ENCODE measurements at places on chromosomes 12 and 14.

GRCh38 chr12:111532751-111533150, 66.4 kb downstream of the ATXN2 start:
- no peak for DNase-seq

DNA sequence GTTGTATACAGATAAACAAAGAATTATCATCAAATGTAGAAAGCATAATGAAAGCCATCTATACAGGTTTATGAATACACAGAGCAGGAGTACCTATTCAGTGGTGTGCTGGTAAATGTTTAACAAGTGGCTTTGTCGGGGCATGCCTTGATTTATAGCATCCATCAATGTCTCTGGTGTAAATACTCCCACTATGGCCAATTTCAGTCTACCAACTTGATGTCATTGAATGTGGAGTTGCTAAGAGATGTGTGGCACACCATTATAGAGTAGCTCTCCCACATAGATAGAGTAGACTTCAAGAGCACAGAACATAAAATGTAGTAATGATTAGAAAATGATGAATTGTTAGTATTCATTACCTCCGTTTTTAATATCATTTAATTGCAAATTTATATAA, 9.3 kb downstream of the GRIP1 start:
- no peak for DNase-seq

DNA sequence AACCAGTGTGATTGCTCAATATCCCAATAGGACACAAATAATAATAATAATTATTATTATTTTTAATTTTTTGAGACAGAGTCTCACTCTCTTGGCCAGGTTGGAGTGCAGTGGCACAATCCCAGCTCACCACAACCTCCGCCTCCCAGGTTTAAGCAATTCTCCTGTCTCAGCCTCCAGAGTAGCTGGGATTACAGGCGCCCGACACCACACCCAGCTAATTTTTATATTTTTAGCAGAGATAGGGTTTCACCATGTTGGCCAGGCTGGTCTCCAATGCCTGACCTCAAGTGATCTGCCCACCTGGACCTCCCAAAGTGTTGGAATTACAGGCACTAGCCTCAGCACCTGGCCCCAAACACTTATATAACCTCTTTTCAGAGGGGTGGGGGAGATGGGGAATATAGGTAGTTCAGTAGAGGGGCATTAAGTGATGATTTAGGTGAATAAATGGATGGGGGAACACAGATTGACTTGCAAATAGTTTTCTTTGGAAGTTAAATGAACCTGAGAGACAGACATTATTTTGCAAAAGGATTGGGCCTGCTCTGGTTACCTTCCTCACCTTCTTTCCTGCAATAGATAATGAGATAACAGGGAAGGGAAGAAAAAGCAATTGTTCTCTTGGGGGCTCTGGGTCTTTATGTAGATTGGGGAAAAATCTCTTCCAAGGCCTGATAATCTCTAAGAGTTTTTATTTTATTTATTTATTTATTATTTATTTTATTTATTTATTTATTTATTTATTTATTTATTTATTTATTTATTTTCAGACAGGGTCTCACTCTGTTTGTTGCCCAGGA, 57.7 kb downstream of the RESF1 start:
- DNase-seq: no peak

DNA sequence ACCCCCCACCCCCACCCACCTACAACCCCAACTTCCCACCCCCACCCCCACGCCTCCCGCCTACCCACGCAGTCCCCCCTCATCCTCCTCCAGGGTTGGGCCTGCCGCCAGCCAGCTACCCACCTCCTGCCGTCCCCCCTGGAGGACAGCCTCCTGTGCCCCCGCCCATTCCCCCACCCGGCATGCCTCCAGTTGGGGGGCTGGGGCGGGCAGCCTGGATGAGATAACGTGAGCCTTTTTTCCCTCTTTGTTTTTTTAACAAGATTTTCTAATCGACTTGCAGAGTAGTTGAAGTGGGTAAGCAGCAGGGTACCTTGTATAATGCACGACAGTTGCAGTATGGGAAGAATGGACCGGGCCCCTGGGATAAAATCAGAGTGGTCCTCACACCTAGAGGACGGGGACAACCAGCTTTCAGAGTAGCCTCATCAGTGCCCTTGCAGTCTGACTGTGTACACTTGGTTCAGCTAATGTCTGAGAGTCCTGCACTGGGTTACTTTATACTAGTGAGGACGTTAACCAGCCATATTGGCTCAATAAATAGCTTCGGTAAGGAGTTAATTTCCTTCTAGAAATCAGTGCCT, 29.4 kb downstream of the CCNK start:
- peak; percentile 32 for DNase-seq

DNA sequence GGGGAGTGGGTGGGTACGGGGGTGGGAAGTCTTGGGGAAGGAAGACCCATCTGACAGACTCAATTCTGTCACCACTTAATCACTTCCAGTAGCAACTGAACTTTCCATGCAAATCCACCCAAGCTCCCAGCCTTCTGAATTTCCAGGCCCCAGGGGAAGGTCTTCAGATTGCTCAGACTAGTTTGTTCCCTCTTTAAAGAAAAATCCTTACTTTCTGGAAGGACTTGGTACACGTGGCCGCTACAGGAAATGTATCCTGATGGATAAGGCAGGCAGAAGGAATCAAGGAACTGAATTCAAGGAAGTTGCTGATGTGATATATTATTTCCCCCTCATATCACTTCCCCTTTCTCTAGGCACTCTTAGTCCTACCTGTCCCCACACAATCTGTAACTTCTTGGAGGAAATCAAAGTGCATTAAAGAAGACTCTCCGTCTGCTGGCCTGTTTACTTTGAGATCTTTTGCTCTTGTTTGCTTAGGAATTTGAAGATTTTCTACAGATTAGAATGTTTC, 6.4 kb downstream of the NFKBIA start:
- DNase-seq: no peak

DNA sequence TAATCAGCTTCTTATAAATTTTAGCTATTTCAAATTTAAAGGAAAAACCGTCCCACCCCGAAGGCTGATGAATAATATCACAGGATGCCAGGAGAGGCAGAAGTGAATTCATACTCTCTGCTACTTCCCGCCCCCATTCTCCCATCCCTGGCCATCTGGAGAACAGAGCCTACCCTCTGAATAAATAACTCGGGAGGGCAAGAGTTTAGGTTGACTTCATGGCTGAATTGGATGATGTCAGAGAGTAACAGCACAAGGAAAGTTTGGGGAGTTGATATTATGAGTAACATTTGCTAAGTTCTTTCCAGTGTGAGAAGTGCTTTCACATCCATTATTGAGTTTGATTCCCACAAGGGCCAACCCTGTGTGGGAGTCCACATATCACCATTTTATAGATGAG, 241.6 kb downstream of the EGLN3 start:
- DNase-seq: no peak

- no peak for DNase-seq
Observed at GRCh38 chr14:99075771-99076375, 196.1 kb downstream of the BCL11B start.

All from D341Med (cell line).